ENCODE measurements at places on chromosomes 12 and 14.

DNA sequence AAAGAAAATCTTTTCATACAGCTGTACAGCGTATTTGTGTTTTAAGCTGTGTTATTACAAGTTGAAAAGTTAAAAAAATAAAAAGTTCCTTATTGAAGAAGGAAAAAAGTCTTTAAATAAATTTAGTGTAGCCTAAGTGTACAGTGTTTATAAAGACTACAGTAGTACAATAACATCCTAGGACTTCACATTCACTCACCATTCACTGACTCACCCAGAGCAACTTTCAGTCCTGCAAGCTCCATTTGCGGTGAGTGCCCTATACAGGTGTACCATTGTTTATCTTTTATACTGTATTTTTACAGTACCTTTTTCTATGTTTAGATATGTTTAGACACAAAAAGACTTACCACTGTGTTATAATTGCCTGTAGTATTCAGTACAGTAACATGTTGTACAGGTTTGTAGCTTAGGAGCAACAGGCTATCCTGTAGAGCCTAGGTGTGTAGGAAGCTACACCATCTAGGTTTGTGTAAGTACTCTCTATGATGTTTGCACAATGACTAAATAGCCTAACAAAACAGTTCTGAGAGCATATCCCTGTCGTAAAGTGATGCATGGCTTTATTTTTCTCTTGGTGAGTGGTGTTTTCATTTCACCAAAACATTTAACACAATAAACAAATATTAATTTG is 275.2 kb downstream of the DACT1 start:
- DNase-seq = no peak

DNA sequence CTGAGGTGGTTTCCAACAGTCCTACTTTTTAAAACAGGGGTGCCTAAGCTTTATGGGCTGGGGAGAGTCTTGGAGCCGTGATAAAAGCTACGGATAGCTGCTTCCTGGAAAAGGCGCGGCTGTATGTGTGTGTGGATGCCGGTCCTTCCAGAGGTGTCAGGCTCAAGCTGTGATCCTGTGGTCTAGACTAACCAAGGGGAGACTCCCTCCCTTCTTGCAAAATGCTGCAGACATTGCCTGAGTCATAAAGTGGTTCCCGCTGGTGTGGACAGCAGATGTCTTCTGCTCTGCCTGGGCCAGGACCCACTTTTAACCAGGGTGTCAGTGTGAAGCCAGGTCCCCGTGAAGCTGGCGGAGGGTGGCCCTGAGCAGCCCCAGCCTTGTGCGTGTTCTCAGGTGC is 37.8 kb downstream of the CCDC92 start:
- no peak for DNase-seq

- no peak for DNase-seq
These were observed 24.3 kb downstream of the NCOR2 start for GRCh38 chr12:124543052-124543589.

DNA sequence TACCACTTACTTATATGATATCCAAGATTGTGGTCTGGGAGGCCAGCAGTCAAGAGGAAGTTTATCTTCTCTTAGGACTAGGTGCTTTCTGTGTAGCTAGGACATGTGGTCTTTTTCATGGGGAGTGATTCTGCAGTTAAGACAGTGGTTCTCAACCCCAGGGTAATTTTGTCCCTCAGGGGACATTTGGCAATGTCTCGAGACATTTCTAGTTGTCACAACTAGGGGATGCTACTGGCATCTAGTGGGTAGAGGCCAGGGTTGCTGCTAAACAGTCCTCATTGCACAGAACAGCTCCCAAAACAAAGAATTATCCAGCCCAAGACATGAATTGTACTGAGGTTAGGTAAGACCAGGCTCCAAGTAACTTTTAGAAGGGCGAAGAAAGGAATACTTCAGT is 20.0 kb downstream of the AMDHD1 start:
- no peak for DNase-seq

DNA sequence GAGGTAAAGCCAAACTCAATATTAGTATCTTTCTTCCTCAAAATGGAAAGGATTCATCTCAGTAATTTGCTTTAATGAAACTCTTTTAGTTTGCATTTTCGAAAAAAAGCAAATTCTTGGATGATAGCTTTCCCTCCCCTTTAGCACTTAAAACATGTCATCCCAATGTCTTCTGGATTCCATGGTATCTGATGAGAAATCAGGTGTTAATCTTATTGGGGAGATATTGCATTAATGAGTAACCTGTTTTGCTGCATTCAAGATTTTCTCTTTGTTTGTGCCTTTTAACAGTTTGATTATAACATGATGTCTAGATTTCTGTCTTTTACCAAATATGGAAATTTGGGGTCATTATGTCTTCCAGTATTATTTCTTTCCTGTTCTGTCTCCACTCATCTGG is 405.1 kb upstream of the FOXG1 start:
- no peak for DNase-seq

DNA sequence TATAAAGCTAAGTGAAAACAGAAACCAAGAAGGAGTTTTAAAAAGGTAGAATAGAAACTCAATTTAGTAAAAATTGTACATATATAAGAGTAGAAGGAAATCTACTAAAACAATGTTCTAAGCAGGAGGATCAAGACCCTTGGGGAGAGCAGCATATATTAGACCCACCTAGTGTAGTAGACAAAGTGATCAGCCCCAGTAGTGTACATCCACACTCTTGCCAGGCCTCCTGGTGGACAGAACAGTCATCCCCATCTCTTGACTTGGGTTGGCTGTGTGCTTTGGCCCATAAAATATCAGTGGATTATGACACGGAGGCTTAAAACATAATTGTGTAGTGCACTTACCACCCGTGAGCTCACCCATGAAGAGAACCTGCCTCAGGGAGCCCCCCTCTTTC is 10.9 kb upstream of the OTUB2 start:
- DNase-seq = no peak

DNA sequence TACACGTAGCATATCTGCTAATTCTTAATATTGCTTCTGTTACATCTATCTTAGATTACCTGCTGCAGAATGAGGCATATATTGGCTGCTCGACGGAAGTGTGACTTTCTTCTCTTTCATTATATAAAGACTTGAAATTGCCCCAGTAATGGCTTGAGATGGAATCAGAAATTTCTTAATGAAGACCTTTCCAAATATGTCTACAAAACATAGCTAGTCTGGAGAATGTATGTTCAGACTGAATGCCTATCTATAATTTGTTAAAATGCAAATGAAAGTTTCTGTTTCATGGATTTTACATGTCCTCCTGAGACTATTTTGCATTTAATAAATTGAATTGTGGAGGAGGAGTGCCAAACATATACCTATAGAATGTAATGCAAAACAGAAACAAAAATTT is at the start of gene TAS2R10:
Gene TAS2R10, minus strand, starts transcription at position 101 of the 400 bp plus-strand sequence. Its CDS starts 89 bp downstream, at position 12.
- no peak for DNase-seq

- DNase-seq = no peak
These were observed 5.4 kb downstream of the FBLN5 start for GRCh38 chr14:91942128-91942527.

DNA sequence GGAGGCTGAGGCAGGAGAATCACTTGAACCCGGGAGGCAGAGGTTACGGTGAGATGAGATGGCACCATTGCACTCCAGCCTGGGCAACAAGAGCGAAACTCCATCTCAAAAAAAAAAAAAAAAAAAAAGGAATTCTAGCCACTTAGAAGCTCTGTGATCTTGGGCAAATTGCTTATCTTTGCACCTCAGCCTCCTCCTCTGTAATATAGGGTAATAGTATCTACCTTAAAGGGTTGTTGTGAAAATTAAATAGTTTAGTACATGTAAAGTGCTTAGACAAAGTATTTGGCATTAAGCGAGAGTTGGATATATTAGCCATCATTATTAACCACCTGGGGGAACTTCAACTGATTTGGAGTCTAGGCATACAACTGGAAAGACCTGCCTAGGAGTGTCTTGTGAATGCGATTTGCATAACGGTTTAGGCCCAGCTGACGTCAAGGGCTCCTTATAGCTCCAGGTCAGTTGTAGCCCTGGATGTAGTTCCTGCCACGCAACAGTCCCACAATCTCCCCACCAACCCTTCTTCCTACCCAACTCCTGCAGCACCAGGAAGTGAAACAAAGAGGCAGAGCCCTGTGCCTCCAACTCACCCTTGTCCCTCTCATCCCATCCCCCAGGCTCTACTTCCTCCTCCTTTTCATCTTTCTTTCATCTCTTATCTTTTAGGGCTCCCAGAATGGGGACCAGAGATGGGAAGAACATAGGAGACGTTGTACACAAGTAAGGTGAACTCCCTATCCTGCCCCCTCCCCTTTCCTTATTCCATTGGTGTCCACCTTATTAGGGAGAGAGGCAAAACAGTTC is 2.1 kb upstream of the IL23A start:
- no peak for DNase-seq

DNA sequence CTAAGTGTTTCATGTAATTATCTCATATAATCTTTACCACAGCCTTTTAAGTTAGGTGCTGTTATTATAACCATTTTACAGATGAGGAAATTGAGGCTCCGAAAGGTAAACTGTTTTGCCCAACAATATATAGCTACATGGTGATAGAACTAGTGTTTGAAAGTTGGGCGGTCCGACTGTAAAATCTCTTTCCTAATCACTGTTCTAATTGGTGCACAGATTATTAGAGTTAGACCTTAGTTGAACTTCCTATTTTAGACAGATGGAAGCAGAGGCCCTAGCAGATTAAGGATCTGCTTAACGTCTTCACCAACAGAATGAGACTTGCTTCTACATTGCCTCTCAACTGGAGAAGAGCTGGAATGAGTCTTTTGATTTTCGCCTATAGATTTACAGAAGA is 30.0 kb upstream of the DUSP6 start:
- no peak for DNase-seq

DNA sequence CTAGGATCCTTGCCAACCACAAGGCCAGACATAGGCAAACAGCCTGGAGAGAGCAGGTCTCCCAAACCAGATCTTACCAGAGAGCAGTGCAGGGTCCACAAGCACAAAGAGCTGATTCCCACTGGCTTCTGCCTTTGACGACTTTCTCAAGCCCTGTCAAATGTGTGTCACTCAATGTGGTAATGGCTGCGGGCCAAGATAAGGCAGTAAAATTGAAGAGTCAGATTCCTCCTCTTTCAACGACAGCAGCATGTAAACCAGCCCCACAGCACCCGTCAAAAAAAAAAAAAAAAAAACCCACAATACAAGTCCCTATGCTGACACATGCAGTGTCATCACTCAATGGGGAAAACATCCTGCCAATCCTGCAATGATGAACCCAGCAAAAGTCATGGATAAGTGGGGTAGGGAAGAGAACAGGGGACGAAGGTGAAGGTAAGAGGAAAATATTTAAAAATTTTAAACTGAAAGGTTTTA is at the start of gene STON2:
Gene STON2, minus strand, starts transcription at position 123 of the 477 bp plus-strand sequence. CDS start 1,942 bp downstream, outside the sequence.
- DNase-seq = no peak

GRCh38 chr12:48771588-48772112 is 17.2 kb downstream of the ADCY6 start:
- no peak for DNase-seq

DNA sequence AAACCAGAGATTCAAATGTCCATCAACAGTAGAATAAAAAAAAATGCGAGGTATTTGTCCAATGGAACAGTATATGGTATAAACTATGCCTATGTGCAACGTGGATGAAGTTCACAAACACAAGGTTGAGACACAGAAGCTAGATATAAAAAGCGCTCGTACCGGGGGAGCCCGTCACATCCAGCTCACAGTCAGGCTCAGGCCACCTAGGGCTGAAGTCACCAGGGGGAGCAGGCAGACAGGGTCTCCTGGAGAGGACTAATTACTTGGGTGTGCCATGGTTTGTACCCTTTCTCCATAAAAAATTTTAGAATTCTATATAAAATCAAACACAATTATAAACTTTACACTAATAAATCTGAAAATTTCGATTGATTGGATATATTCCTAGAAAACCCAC is 13.6 kb downstream of the AHNAK2 start:
- no peak for DNase-seq

DNA sequence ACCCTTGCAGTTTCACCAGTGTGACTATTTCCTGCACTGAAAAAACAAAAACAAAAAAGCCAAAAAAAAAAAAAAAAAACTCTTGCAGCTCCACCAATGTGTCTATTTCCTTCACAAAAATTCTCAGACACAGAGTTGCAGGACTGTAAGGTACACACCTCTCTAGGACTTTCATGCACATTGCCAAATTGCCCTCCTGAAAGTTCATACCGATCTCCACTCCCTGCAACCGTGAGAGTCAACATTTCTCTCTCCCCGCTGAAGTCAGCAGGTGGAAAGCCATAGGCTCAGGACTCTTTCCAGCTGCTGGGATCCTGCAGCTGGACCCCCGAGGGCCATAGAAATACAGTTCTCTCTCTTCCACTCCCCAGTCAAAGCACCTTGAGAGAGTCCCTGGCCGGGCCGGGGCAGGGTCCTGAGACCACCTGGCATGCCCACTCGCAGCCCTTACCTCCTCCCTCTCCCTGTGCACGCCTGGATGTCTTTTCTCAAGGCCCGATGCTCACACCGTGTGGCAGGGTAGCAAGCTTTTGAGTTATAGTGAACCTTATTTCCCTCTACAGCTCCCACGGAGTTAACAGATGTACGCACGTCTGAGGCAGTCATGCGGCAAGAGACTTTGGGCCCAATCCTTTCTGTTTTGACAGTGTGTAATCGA is 23.6 kb downstream of the MMAB start:
- DNase-seq = no peak

DNA sequence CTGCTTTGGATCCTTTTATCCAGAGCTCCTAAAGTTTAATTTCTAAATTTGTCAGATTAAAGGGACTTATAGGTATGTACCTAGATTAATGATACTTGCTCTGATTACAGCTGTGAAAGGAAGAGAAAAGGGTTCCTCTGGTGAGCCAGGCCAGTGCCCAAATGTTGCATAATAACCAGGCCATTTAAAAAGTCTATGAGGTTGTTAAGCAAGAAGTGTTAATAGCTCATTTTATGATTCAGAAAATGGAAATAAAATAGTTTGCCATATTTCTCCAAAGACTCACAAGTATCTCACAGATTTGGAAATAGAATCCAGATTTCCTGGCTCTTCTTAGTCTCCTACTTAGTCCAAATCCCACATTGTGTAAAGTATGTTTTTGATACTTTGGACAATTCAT is 67.6 kb downstream of the SLC38A6 start:
- DNase-seq = no peak

GRCh38 chr12:79016181-79016580 is 151.6 kb downstream of the SYT1 start:
- no peak for DNase-seq

DNA sequence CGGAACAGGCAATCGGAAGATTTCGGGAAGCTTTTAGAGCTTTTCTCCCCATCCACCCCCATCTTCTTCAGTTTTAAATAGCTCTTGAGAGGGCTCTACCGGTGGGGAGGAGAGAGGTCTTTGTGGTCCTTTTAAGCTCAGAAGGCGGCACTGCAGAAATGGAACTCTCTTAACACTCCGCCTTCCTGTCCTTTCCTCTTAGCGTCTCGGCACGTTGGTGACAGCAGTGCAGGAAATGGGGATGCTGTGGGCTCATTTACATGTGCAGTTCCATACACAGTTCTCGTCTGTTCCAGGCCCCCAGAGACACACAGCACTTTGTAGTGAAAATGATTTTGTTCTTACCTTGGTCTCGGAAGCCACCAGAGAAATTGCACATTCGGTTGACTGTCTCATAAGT is 50.4 kb upstream of the RIN3 start:
- DNase-seq = no peak

GRCh38 chr12:25585662-25586061 is 32.6 kb upstream of the LMNTD1 start:
- no peak for DNase-seq

Measured in NT2/D1 (cell line).